ENCODE measurements at places on chromosomes 7 and 10. TPM values are rescaled to one million over a fixed set of nuclear protein-coding genes. Genes with fewer than 3 reads are reported as not detected.

The MEST gene
- total RNA-seq = 879 TPM

The TNPO3 gene
- total RNA-seq = 31.4 TPM

The CUBN gene
- 2.0 TPM for total RNA-seq

The FAM13C gene
- 22.8 TPM for total RNA-seq

The TMEM236 gene
- 0.40 TPM for total RNA-seq

The TEX36 gene
- total RNA-seq = not detected

The FEZF1 gene
- not detected for total RNA-seq

The SPDYE5 gene
- 0.04 TPM for total RNA-seq

The GOLGA7B gene
- total RNA-seq = 0.04 TPM

The NUTM2A gene
- 0.44 TPM for total RNA-seq

The STAG3 gene
- total RNA-seq = 1.6 TPM

The GPR85 gene
- total RNA-seq = 1.2 TPM

The DRGX gene
- not detected for total RNA-seq

The CARD11 gene
- 0.09 TPM for total RNA-seq

The INPP5F gene
- total RNA-seq = 17.7 TPM

The MYPN gene
- 69.2 TPM for total RNA-seq

The CLCN1 gene
- total RNA-seq = 1.1 TPM

The SMKR1 gene
- total RNA-seq = not detected

The LAMB4 gene
- total RNA-seq = 0.13 TPM

The RNF32 gene
- 0.75 TPM for total RNA-seq

The UNC5B gene
- 6.4 TPM for total RNA-seq

The TMEM26 gene
- total RNA-seq = 9.1 TPM

The TBL2 gene
- total RNA-seq = 37.5 TPM

The UPK3B gene
- 0.53 TPM for total RNA-seq

The BET1 gene
- total RNA-seq = 29.1 TPM

The VGF gene
- total RNA-seq = not detected

The MYL10 gene
- total RNA-seq = 14.8 TPM

The CALML3 gene
- total RNA-seq = not detected

The RASSF4 gene
- total RNA-seq = 53.0 TPM

The CTAGE4 gene
- total RNA-seq = 0.09 TPM

The SPDYE11 gene
- total RNA-seq = 0.04 TPM

The LBX1 gene
- 3.3 TPM for total RNA-seq
